Kidney epithelial cell (primary cell): ENCODE measurements at places on chromosomes 3 and 15.
A peak's percentile ranks its signal among the peaks of the same experiment; 100 is the strongest.

DNA sequence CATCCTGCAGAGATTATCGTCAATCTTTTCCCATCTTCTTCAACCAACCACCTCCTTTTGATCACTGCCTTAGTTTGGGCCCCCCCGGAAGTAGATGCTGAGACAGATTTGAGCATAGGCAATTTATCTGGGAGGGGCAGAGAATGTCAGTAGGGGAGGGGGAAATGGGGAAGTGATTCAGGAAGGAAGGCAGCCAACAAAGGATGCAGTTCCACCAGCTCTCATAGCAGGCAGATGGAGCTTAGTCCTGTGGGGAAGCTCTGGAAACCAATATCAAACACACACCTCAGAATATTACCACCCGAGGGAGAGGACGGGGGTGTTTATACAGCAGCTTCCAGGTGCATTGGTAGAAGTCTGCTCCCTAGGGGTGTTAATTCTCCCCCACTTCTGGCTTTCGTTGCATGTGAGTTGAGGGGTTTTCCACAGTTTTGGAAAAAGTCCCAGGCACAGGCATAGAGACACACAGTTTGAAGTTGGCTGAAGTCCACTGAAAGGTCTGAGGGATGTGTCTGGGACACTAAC is 91.5 kb upstream of the TNFAIP8L3 start:
- DNase-seq: no peak

- no peak for DNase-seq
Observed at GRCh38 chr15:92848852-92849598, 51.1 kb upstream of the CHD2 start.

GRCh38 chr3:4079339-4080195 is 223.6 kb upstream of the SETMAR start:
- DNase-seq: no peak

GRCh38 chr3:133136114-133137041 is 98.2 kb downstream of the TMEM108 start:
- no peak for DNase-seq

DNA sequence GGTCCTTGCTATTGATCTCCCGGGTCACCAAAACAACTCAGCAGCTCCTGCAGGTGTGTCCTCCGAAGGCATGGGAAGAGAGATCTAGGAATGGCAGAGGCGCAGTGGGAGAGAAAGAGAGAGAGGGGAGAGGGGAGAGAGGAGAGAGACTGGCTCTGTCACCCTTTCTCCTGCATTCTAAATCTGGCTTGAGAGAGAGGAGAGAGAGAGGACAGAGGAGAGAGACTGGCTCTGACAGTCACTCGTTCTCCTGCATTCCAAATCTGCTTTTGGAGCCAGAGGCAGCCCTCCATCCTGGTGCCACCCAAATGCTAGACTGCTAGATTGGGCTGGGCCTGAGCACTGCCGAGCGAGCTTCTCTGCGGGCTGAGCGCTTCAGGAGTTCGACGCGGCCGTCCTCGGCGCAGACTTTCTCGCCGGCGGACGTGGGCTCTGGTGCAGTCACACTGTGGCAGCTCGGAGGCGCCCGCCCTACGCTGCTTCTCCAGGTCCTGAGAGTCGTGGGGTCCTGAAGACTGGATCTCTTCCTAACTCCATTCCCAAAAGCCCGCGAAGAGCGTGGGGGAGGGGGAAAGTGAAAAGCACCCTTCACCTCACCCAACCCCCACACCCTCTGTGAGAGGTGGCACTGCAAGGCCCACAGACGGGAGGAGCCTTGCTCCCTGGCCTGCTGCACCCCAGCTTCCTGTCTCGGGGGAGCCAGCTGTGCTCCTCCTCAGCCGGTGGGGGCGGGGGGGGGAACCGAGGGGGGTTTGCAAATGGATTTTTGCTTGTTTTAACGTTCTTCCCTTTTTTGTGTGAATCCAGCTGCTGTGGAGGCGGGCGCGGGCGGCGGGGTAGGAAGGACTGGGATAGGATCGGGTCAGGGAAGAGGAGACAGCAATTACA is 222.3 kb downstream of the MEIS2 start:
- DNase-seq: no peak

DNA sequence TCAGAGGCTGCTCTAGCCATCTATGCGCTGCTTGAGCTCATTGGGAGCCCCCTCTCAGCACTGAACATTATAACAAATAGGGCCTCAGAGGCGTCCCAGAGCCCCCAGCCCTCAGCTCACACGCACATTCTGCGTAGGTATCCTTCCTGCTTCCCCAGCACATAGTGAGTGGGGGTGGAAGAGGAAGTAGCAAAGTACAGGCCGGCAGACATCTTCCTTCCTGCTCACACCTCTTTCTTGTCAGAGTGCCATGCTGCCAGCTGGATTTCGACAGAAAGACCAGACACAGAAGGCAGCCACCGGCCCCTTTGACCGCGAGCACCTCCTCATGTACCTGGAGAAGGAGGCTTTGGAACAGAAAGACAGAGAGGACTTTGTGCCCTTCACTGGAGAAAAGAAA is 16.6 kb downstream of the TMOD2 start:
- no peak for DNase-seq

DNA sequence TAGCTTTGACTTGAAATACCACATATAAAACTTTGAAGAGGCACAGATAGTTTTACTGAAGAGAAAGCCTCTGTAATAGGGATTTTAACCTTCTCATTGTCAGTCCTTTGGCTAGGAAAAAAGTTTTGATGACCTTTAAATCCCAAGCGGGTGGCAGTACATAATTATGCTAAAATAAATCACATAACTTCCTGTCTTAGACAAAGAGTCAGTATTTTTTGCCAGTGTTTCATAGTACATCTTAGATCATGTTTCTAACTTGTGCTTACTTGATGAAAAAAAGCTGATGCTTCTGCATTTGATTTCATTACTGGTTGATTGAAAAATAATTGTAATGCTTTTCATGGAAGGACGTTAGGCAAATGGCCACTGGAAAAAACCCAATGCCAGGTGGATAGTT is 5.8 kb downstream of the ST3GAL6 start:
- no peak for DNase-seq

- DNase-seq: no peak
Observed at GRCh38 chr3:182983876-182984275, 3.5 kb upstream of the DCUN1D1 start.

GRCh38 chr3:45642731-45643152 is 46.5 kb upstream of the SACM1L start:
- no peak for DNase-seq

- no peak for DNase-seq
Observed at GRCh38 chr3:141112686-141113297, 61.6 kb downstream of the SPSB4 start.

GRCh38 chr15:78840661-78841375 is 29.6 kb upstream of the ADAMTS7 start:
- peak; percentile 5 for DNase-seq

DNA sequence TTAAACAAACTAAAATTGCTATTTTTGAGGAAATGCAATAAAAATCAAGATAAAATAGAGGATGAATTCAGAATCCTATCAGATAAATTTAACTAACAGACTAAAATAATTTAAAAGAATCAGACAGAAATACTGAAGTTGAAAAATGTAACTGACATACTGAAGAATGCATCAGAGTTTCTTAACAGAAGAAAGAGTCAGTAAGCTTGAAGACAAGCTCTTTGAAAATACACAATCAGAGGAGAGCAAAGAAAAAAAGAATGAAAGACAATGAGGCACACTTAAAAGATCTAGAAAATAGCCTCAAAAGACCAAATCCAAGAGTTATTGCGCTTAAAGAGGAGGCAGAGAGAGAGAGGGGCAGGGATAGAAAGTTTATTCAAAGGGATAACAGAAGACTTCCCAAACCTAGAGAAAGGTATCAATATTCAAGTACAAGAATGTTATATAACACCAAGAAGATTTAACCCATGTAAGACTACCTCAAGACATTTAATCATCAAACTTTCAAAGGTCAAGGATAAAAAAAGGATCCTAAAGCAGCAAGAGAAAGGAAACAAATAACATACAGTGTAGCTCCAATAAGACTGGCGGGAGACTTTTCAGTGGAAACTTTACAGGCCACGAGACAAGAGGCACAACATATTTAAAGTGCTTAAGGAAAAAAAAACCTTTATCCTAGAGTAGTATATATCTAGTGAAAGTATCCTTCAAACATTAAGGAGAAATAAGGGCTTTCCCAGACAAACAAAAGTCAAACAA is 24.7 kb downstream of the PEAK1 start:
- no peak for DNase-seq

- DNase-seq: no peak
Observed at GRCh38 chr3:27644941-27645340, 77.2 kb downstream of the EOMES start.

GRCh38 chr3:170762064-170762463 is 107.9 kb downstream of the RPL22L1 start:
- no peak for DNase-seq

GRCh38 chr3:40258555-40258954 is 51.0 kb upstream of the EIF1B start:
- no peak for DNase-seq

DNA sequence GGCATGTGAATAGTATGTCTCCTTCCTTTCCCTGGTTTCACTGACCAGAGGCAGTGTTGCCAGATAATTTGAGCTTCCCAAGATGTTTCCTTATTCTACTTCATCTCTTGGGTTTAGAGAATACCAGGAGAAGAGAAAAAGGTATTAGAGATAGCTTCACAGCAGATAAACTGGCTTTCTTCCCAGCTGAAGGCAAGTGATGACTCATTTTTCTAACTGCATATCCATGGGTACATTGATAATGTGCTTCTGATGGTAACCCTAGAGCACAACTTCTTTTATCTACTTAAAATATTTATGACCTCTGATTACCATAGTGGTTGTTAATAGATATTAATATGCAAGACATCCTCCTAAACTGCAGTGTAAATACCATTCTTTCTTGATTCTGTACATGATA is 34.6 kb upstream of the CMTM8 start:
- DNase-seq: no peak

DNA sequence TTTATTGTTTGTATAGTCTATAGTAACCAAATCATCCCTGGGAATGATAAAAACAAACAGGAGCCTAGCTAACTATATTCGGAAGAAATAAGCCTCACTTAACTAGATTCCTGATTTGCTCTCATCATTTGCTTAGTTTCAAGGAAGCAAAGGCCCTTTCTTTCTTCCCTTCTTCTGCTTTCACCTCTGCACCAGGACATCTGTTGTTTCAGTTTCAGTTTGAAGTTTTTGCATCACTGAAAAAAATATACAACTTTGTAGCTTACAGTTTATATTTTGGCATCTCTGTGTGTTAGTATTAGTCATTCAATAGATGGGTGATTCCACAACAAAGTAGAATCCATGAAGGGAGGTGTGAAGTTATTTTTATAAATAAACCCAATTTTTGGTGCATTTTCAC is 113.6 kb upstream of the SNTN start:
- DNase-seq: no peak

DNA sequence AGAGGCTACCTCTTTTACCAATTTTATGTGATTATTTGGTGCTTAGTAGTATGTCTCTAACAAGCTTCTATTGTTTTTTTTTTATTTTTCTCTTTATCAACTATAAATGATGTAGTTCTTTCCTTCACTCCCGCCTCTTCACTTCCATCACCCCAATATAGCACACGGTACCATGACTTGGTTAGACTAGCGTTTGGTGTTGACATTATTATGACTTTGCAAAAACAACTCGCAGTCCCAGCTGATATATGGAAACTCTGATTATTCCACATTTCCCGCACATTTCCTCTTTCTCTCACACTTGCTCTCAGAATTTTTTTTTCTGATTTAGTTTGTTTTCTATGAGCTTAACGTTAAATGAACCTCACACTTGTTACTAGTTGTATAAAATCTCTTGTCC is 162.2 kb downstream of the GREM1 start:
- no peak for DNase-seq

GRCh38 chr3:72618739-72619138 is 229.5 kb downstream of the SHQ1 start:
- DNase-seq: no peak

DNA sequence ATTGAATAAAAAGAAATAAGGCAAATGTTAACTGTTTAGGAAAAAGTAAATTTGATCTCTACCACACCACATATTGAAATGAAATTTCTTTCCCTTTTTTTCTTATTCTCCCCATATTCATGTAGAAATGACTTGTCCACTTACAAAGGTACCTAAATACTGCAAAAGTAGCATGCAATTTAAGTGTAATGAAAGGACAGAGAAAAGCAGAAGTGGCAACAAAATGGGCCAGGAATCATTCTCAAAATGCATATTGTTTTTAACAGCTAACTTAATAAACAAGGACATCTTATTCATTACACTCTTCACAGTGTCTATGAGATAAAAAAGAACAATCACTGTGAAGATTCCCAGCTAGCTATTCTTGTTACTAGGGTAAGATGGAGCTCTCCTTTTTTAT is 40.6 kb upstream of the FGF7 start:
- DNase-seq: no peak

GRCh38 chr3:75294124-75294523 is 370.0 kb upstream of the FRG2C start:
- no peak for DNase-seq

DNA sequence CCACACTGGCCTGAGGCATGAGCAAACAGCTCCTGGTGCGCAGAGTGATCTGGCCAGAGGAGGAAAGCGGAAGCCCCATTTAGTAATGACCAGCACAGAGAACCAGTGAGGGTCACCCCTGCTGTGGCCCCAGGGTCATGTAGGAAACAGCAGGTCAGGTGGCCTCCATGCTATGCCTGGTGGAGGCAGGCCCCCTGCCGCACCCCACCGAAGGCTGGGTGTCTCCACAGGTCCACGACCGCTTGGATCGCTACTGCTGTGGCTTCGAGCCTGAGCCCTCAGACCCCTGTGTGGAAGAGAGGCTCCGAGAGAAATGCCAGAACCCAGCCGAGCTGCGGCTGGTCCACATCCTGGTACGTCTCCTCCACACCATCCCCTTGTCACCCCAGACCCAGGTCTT is 52.6 kb downstream of the POMGNT2 start:
- no peak for DNase-seq

GRCh38 chr3:139552632-139553365 is 13.3 kb upstream of the RBP1 start:
- no peak for DNase-seq

DNA sequence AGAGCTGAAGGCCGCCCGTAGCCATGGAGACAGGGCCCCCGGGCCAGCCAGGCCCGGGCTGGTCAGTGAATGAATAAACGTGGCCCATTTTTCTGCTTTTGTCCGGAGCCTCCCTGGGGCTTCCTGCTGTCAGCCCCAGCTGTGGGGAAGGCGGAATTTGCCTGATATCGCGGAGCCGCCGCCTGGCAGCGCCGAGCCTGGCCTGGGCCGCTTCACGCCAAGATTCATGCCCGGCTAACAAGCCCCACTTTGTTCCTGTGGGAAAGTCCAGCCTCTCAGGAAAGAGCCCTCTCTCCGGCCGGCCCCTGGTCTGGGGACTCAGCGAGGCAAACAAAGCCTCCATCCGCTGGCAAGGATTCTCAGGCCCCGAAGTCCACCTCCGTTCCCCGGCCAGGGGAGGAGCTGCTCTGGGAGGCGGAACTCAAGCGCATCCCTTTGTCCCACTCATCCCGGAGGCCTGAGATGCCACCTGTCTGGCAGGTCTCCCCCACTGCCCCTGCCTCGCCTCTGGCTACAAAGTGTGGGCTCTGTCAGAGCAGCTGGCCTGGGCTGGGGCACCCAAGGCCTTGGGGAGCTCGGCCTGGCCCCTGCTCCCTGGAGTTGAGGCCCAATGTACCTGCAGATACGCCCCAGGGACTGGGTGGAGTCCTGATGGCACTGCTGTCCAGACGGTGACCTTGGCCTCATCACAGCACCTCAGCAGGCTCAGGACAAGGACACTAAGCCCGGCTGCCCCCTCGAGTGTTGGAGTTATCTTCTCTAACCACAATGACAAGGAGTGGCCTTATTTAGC is 51.6 kb upstream of the SLC6A11 start:
- DNase-seq: no peak

- no peak for DNase-seq
Observed at GRCh38 chr3:141812084-141812483, 48.9 kb downstream of the GRK7 start.

- DNase-seq: no peak
Observed at GRCh38 chr15:88535100-88535499, 11.4 kb downstream of the DET1 start.
